Activated CD8-positive, alpha-beta T cell treated with anti-CD3 and anti-CD28 coated beads, Interleukin-2, amount 10 ng/mL, durations not matched to agents 7 days and 5 days (primary cell): ENCODE measurements at places on chromosomes 5 and 9.

DNA sequence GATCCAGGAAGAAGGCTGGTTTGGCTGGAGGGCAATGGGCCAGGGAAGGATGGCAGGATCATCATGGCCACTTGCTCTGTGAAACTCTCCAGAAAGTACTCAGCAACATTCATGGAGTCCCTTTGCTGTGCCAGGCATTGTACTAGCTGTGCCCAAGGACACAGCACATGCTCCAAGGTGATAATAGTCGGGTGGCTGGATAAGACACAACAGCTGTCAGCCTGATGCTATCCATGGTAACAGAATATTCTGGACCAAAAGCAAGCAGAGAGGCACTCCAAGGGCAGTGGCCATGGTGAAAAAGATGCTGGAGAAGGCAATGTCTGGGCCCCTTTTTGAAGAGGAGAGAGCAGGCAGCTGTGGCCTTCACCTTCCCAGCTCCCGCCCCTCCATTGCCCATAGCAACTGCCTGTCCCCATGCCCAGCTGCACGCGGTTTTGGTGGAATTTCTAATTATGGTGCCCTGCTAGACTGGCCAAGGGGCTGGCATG, 113.8 kb upstream of the CPEB4 start:
- DNase-seq, result no peak

GRCh38 chr9:107467416-107467815, 22.2 kb downstream of the KLF4 start:
- no peak for DNase-seq

GRCh38 chr9:28841775-28842174, 1268.5 kb upstream of the C9orf72 start:
- no peak for DNase-seq

DNA sequence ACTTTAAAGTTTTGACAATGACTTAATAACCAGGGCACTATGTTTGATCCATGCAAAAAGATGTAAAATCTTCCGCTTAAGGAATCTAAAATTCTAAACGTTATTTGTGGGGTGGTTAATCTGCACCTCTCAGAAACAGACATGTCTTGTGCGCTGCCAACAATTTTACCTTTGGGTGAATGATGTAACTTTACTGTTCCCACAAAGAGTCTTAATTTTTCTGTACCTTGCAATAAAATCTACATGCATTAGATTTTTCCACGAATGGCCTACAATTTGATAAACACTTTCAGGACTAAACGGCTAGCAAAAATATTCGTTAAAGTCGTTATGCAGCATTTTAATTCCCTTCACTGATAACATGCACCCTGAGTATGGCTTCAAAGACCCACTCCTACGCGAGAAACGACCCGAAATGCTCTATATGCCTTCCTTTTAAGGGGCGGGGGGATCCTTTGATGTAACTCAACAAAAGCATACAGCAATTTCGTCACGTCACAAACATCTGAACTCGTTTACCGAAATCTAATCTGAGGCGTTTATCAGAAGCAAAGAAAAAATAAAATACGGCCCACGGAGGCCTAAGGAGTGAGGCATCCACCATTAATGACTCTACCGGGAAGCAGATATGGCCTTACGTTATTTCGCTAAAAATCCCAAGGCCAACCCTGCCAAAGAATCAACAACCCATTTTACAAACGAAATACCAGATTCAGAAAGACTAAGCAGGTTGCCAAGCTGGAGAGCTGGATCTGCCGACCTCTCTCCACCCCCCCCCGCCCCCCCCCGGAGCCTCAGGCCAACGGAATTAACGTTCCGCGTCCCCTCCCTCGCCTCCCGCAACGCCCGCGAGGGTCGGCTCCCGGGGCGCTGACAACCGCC, 621 bp downstream of the AK6 start:
- peak; percentile 30 for DNase-seq

- DNase-seq, result no peak
Observed at GRCh38 chr5:115262011-115262320, 711 bp downstream of the PGGT1B start.

DNA sequence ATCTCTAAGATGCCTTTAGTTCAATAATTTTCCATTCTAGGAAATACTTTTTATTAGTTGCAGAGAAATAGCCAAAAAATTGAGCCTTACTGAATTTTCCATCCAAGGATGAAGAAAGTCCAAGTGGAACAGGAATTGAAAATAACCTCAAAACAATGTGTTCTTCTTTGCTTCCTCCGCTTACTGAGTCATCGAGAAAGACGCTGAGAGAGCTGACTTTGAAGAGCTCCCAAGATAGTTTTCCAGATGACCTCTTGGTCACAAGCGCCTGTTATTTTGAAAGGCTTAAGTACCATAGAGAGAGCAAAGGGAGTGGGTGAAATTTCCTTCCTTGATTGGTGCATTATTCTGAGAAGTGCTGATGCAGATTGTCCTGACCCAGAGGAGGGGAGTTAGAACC, 253.5 kb upstream of the ATP10B start:
- no peak for DNase-seq
